ENCODE measurements at places on chromosomes 13 and 19.

- no peak for DNase-seq
Observed at GRCh38 chr19:48975947-48976847, 11.1 kb downstream of the FTL start.

DNA sequence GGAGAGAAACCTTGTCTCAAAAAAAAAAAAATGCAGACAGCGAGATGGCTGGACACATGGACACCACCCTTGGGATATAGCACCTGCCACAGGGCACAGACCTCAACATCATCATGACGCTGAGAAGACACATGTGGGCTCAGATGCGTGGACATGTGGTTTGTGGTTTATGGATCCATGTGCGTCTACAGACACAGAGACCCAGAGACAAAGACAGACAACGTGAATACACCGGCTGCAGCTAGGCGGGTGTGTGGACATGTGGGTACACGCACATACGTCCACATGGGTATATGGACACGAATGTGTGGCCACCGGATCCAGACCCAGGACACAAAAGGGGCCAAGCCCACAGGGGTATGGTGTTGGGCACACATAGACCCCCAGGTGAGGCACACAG, 1.3 kb downstream of the TNFSF14 start:
- no peak for DNase-seq

DNA sequence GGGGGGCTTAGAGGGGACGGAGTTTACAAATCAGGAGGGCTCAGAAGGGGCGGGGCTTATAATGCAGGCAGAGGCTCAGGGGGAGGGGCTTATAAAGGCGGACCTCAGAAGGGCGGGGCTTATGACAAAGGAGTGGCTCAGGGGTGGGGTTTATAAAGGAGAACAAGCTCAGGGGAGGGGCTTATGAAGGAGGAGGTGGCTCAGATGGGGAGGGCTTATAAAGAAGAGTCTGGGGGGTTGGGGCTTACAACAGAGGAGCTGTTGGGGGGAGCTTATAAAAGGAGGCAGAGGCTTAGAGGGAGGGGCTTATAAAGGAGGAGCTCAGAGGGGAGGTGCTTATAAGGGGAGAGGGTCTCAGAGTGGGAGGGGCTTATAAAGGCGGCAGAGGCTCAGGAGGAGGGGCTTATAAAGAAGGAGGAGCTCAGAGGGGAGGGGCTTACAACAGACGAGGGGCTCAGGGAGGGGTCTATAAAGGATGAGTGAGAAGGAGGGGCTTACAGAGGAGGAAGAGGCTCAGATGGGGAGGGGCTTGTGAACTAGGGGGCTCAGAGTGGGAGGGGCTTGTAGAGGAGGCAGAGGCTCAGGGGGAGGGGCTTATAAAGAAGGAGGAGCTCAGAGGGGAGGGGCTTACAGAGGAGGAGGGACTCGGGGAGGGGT, 1.0 kb downstream of the SMIM24 start:
- peak; percentile 43 for DNase-seq

DNA sequence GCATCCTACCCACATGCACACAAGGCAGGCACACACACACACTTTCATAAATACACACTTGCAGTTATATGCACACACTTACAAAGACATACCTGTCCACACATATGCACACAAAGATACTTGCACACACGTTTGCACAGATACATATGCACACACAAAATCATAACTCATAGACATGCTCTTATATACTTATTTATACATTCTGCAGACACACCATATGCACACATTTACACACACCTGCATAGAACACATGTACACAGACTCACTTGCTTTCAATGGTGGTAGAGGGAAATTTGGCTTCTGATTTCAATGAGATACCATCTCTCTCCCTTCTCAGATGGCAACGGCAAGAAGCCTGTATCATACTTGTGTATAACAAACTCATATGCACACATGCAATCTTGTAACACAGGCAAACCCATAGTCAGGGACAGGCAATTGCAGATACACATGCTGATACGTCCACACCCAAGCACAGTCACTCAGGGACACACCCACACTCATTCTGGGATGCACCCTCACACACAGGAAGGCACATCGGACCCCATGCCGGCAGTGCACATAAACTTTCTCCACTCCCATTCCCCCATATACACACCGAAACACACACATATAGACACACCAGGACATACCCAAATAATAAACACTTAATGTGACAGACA, 24.7 kb downstream of the OLFM2 start:
- DNase-seq, result no peak

DNA sequence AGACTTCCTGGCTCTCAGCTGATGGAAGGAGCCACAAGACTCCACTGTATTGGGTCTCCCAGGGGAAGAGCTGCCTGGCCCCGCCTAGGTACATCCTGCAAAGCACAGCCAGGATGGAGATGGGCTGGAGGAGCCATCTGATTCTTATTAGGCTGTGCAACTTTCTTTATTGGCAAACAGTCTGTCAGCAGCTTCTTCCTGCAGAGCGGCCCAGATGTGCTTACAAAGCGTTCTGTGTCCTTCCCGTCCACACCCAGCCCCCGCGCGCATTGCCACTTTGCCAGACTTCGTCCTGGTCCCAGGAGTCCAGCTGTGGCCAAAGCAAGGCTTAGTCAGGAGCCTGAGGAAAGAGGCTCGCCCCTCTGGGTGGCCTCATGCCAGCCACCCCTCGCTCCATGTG, 409.3 kb downstream of the ZNF536 start:
- DNase-seq, result no peak

GRCh38 chr19:50912727-50913716, 1.8 kb upstream of the KLK4 start:
- DNase-seq, result no peak

GRCh38 chr19:56333506-56333905, 18.9 kb upstream of the ZSCAN5A start:
- DNase-seq, result no peak

GRCh38 chr19:33675501-33676124, 53.9 kb downstream of the CHST8 start:
- no peak for DNase-seq

GRCh38 chr19:53792721-53793433, 31.2 kb downstream of the NLRP12 start:
- peak; percentile 56 for DNase-seq

DNA sequence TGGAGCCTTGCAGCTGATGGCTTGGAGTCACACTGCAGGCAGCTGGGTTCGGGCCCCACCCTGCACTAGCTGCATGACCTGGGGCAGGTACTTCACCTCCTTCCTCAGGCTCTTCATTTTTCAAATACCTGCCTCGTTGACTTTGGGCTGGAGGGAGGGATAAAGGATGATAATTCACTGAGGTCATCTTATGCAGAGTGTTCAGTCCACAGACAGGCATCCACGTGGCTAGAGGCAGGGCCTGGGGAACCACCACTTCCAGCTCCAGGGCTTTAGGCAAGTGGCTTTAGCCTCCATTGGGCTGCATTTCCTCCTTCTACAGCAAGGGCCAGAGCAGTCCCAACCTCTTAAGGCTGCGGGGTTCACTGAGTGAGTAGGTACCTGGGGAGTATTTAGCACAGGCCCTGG, 84.8 kb downstream of the SIPA1L3 start:
- no peak for DNase-seq

GRCh38 chr13:110347535-110348308, 40.6 kb downstream of the COL4A2 start:
- no peak for DNase-seq

GRCh38 chr19:33554821-33555220, 33.2 kb upstream of the PEPD start:
- DNase-seq, result no peak

DNA sequence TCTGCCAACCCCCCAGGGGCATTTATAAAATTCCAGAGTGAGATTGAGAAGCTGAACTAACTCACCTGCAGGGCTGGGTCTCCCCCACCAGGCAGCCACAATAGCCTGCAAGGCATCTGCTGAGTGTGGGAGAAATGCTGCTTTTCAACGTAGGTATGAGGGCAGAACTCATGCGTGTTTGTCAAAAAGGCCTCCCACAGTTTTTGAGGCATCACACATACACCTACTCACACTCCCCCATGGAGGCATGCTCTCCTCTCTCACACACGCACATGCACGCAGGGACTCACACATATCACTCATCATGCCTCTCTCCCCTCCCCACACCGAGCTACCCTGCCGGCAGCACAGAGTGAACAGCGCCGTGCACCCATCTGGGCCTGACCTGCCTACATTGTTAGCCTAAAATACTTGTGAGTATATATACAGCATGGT, 390.5 kb downstream of the FGF9 start:
- no peak for DNase-seq

- DNase-seq, result no peak
Observed at GRCh38 chr13:59641261-59641660, 522.5 kb downstream of the DIAPH3 start.

- DNase-seq, result no peak
Observed at GRCh38 chr19:4742723-4743646, 19.3 kb upstream of the DPP9 start.

GRCh38 chr19:36152019-36152351, 262 bp downstream of the COX7A1 start:
- DNase-seq, result no peak

DNA sequence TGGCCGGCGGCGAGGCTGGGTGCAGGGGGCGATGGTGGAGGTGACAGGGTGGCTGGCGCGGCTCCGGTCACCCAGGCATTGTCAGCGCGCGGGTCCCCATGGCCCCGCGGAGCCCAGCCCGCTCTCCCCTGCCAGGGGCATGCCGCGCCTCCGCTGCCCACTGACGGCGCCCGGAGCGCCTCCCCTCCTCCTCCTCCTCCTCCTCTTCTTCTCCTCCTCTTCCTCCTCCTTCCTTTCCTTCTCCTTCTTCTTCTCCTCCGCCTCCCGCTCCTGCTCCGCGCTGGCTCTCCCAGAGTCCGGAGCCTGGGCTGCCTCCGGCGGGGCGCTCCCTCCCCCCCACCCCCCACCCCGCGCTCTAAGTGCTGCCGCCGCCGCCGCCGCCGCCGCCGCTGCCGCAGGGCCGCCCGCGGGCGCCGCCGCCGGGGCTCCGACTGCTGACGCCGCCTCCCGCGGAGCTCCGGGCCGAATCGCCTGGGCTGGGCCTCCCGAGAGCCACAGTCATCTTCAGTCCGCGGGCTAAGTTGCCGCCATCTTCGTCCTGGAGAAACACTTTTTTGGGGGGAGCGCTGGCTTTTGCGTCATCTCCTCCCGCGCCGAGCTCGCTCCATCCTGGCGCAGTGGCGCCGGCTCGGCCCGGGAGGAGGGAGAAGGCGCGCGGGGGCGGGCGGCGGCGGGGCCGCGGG, 348.3 kb downstream of the LIG4 start:
- no peak for DNase-seq

DNA sequence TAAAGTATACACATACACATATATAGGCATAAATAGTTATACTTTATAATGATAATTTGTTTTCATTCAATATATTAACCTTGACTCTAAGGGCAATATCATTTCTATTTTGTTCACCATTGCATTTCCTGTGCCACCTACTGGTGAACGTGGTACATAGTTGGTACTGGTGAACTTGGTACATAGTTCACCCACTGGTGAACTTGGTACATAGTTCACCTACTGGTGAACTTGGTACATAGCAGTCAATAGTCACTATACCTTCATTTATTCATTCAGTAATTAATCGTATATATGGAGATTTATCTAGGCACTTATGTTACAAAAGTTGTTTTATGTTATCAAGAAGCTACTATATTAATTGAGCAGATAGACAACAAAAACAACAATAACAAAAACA, 172.6 kb upstream of the ATXN8OS start:
- DNase-seq, result no peak

- DNase-seq, result no peak
Observed at GRCh38 chr13:26476111-26476781, 81.2 kb upstream of the WASF3 start.

DNA sequence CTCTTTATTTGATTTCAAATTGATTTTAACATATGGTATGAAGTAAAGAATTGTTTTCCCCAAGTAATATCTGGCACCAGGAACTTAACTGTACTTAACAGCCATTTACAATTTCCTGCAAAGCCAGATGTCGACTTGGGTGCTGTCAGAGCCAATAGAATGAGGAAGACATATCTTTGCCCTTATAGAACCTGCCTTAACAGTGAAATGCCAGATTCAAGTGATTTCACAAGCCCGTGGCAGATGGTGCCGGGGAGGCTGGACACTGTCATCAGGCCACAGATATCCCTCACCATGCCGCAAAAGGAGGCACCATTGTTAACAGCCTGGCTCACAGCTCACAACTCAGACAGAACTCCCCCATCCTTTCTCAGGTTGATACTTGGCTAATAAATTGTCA, 48.7 kb downstream of the ESD start:
- no peak for DNase-seq

DNA sequence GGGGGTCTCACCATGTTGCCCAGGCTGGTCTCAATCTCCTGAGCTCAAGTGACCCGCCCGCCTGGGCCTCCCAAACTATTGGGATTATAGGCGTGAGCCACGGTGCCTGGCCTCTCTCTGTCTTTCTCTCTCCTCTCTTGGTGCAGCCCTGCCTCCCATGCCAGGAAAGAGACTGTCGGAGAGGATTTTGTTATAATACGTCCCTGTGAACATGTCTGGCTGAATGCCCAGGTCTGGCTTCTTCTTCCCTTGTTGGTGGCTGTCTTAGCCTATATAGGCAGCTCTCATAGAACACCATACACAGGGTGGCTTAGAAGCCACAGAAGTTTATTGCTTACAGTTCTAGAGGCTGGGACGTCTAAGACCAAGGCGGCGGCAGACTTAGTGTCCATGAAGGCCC, 46.4 kb downstream of the PEX11G start:
- no peak for DNase-seq

DNA sequence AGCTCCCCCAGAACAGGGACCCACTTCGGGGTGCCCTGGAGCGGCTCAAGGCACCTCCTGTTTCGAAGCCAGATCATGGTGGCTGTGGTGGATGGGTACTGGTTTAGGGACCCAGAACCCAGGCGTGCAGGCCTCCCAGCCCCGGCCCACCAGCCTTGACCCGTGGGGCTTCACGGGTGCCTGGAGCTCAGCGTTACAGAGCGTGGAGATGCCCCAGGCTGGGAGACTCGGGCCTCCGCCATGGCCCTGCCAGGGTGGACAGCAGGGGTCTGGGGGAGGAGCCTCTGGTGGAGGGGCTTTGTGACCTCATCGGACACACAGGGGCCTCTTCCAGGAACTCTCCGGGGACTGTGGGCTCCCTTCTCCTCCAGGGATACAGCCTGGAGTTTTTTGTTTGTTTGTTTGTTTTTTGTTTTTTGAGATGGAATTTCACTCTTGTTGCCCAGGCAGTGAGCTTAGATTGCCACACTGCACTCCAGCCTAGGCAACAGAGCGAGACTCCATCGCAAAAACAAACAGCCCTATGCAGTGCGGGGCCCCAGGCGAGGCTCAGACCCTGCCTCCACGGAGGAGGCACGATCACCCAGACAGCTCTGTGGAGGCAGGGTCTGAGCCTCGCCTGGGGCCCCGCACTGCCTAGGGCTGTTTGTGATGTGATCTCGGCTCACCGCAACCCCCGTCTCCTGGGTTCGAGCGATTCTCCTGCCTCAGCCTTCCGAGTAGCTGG, at the start of gene GARIN5B:
Gene GARIN5B (minus strand): TSS at position 271 of the 727 bp plus-strand sequence. CDS start 194 bp downstream, at position 77.
- no peak for DNase-seq

DNA sequence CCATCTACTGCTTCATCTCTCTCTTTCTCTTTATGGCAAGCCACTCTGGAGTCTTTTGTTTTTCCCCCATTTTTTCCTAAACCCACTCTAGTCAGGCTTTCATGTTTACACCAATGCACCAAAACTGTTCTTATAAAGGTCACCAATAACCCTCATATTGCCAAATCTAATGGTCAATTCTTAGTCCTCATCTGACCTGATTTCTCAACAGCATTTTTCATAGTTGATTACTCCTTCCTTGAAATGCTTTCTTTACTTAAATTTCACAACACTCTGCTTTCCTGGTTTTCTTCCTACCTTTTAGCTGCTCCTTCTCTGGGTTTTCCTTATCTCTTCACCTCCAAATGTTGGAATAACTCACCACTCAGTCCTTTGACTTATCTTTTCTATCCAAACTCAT, 47.9 kb downstream of the MICU2 start:
- DNase-seq, result no peak

All from effector CD8-positive, alpha-beta T cell (primary cell).